ENCODE measurements at places on chromosomes 5 and 9. TPM values are rescaled to one million over a fixed set of nuclear protein-coding genes. Genes with fewer than 3 reads are reported as not detected.

PTGS1 gene
- 4.2 TPM for total RNA-seq

UBE2QL1 gene
- total RNA-seq = not detected

CARD6 gene
- total RNA-seq = 24.4 TPM

ZDHHC11B gene
- total RNA-seq = not detected

SV2C gene
- not detected for total RNA-seq

WNT8A gene
- total RNA-seq = not detected

C1QTNF2 gene
- total RNA-seq = 0.06 TPM

SMIM33 gene
- not detected for total RNA-seq

REEP5 gene
- total RNA-seq = 90.0 TPM

DNA sequence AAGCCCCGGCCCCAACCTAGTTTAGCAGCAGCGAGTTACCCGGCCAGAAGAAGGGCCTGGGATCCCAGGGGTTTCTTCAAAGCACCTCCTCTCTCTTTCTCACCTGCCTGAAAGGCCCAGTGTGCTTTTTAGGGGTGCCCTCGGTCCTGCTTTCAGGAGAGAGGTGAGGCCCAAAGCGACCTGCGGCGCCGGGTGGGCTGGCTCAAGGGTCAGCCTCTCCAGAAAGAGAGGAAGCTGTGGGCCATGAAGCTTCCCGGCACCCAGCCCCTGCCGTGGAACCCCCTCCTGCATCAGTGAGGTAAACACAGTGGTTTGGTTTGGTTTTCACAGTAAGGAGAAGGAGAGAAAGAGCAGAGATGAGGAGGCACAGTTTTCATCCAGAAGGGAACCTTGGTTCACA, 4.3 kb downstream of the FOXB2 start:
- DNase-seq = no peak

DNA sequence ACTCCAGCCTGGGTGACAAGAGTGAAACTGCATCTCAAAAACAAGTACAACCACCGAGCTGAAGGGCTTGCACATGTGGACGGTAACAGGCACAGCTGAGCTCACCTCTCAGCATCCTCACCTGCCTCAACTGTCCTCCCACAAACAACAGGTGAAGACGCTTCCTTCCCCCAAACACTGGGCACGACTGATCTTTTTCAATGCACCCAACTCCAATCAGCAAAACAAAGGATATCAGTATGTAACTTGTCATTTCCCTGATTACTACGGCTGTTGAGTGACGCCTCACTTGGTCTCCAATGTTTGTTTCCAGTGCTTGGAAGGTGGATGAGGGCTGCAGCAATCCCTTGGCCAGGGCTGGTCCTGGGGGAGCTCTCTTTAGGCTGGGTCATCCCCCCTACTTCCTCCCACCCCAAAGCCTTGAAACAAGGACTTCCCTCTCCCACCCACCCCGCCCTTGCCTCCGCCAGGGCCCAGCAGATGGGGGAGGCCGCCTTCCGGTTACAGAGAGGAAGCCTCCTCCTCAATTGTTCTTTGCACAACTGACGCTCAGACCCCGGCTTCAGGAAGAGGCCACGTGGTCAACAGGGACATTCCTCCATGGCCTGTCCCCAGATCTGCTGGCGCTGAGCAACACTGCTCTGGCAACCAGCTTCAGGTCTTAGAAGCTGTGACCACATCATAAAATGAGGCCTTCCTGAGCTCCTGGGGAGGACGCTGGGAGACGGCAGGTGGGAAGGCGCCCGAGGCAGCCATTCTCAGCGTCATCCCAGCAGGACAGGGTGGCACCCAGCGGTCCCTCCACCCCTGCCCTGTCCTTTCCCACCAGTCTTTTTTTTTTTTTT, 5.9 kb downstream of the FAM78A start:
- peak; percentile 25 for DNase-seq

GRCh38 chr5:74389531-74390305, 250.8 kb downstream of the ENC1 start:
- DNase-seq = no peak

GRCh38 chr9:7560669-7561305, 238.8 kb downstream of the DMAC1 start:
- no peak for DNase-seq

- no peak for DNase-seq
Measured at GRCh38 chr5:155017610-155018009, 4.1 kb downstream of the KIF4B start.

DNA sequence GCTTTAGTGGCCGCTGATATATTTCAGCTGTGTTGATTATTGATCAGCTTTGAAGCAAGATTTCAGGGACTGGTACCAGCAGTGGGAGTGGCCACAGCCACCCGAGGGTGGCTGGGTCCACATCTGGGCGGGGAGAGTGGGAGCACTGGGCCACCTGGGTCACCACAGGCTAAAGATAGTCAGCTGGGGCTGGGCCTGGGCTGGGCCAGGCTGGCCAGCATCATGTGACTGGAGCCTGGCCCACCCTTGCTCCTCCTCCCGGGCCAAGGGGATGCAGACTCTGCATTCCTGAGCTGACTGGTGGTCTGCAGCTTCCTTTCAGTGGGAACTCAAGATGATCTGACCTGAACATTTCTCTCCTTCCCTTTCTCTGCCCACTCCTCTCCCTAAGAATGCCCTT, 27.1 kb downstream of the LARP1 start:
- no peak for DNase-seq

DNA sequence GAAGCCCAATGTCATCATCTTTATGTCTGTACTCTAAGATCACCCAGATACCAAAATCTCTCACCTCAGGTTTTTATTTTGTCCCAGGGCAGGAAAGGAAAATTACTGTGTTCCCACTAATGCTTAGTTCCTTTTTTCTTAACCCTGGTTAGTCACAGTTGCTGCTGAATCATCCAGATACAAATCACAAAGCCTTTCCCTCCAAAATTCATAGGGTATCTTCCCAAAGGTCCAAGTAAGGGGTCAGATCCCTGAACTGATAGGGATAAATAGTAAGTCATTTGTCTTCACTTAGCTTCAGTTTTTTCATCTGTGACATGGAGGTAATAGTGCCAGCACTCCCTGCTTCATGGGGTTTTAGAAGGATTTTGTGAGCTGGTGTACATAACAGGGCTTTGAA, 2.2 kb downstream of the PLCXD3 start:
- DNase-seq = no peak

DNA sequence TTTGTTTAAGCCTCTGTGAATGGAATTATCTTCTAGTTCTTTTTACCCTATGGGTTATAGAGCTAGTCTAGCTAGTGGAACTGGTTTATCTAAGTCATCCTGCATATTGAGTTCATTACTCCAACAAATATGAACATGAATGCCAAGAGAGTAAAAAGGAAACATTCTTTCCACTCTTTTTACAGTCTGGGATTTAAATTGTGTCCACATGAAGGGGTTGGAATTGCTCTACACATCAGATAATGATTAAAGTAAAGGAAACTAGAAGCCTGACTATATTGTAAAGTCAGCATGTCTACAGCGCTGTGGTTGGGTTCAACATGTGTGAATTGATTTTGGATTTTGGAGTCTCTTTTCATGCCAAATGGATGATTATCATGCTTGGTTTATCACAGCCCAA, 173.1 kb downstream of the CCDC171 start:
- DNase-seq = no peak

GRCh38 chr5:78268356-78268755, 26.1 kb downstream of the AP3B1 start:
- no peak for DNase-seq

GRCh38 chr5:121698690-121699089, 153.0 kb upstream of the FTMT start:
- DNase-seq = no peak

GRCh38 chr9:131039129-131039954, 30.4 kb downstream of the LAMC3 start:
- DNase-seq = no peak

- DNase-seq = no peak
Measured at GRCh38 chr9:70480405-70480980, 66.0 kb upstream of the KLF9 start.

DNA sequence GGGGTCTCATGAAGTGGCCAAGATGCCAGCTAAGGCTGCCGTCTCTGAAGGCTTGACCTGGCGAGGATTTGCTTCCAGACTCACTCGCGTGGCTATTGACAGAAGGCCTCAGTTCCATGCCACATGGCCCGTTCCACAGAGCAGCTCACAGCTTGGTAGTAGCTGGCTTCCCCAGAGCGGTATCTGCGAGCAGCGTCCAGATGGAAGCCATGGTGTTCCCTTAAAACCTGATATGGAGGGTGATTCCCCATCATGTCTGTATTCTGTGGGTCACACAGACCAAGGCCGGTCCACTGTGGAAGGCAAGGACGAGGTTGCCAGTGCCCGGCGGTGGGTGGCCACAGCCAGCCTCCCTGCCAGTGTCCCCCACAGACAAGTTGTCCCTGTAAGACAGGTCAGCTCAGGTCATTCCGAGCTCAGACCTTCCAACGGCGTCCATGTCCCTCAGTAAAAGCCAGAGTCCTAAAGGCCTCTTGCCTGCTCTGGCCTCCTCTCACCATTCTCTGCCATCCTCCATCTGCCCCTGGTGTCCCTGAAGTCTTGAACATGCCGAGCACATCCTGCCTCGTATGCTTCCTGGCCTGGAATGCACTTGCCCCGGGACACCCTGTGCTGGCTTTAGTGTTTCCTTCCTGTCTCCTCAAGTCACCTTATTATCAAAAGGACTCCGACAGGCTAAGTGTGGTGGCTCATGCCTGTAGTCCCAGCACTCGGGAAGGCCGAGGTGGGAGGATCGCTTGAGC, 61.3 kb upstream of the LRRTM2 start:
- DNase-seq = no peak

Data from glomerular endothelial cell (primary cell).